Right atrium auricular region (tissue), 2 donors: ENCODE measurements at places on chromosomes 13 and 19.
A peak's percentile ranks its signal among the peaks of the same experiment; 100 is the strongest.

- peak; percentile 55 for DNase-seq
These were observed 2.1 kb upstream of the GRTP1 start for GRCh38 chr13:113365971-113366588.

DNA sequence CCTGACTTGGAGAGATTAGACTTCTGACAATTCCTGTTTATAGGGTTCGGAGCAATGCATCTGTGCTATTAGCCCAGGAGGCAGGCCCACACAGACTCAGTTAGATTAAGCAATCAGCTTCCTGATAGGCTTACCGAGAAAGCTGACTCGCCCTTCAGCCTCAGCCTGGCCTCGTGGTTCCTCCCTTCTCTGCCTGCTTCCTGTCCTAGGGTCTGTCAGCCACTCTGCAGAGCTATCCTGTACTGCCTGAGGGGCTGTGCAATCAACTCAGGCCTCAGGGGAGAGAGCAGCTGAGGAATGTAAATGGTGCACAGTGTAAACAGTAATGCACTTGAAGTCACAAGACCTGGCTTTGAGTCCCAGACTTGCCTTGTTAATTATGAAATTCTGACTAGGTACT is 30.7 kb downstream of the HTR2A start:
- peak; percentile 61 for DNase-seq

DNA sequence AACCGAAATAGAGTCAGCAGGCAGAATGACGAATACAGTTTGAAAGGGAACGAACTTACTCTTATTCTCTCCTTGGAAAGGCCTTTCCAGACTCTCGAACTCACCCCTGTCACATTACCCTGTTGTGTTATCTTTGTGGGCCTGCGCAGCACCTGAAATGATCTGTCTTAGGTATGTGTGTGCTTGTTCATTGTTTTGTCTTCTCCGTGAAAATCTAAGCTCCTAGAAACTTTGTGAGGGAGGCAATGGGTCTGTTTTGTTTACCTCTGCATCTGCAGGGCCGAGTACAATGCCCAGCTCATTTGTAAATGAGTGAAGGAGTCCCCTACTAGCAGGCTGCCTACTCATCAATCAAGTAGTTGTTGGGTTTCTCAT is 19.6 kb downstream of the HMGB1 start:
- DNase-seq = no peak

- no peak for DNase-seq
These were observed 15.4 kb downstream of the NLRP12 start for GRCh38 chr19:53808710-53809125.

DNA sequence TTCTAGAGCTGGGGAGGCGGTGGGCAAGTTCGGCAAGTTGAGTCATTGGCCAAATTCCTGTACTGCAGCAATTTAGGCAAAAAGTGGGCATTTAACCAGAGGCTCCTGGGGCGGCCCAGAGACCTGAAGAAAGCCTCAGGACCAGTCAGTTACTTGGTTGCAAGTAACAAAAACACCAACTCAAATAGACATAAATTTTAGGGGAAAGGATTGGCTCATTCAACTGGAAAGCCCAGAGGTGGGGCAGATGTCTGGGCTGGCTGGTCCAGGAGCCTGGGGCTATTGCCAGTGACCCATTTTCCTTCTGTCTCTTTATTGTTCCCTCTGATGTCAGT is 97.1 kb downstream of the SIPA1L3 start:
- DNase-seq = no peak

GRCh38 chr13:50519866-50520265 is 323.6 kb downstream of the DLEU7 start:
- no peak for DNase-seq

- no peak for DNase-seq
These were observed 65.5 kb downstream of the ERCC5 start for GRCh38 chr13:102911336-102911735.

DNA sequence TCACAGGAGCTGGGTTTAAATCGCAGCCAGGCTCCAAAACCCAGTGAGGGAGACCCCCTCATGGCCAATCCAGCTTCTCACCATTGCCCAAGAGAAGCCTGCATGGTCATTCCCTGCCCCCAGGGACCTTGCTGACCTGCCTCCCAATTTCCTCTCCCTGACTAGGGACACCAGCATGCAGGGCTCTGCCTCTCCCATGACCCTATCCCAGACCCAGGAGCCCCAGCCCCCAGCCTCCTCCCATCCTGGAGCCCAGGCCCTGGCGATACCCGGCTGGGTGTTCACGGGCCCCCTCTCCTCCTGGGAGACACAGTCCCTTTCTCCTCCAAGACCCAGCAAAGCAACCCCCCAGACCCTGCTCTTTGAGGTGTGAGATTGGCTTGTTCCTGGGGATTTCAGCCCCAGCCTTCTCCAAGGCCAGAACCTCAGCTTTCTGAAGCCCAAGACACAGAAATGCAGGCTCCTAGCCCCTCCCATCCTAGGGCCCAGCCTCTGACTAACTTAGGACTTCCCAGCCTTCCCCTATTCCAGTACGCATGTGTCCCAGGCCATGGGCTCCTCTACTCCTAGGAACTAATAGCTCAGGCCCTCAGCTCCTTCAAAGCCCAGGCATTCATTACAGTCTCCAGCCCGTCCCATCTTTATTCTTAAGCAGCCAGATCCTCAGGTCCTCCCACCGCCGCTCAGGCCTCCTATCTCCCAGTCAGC is 1.1 kb downstream of the GYS1 start:
- DNase-seq = peak; percentile 78

- no peak for DNase-seq
These were observed 19.6 kb downstream of the CELF5 start for GRCh38 chr19:3243819-3244700.

- no peak for DNase-seq
These were observed 3.7 kb downstream of the TBC1D17 start for GRCh38 chr19:49881186-49881585.
